ENCODE measurements at places on chromosomes 1 and 21.
A peak's percentile ranks its signal among the peaks of the same experiment; 100 is the strongest.

- H3K4me1 ChIP-seq: peaks cover 8% of the 10 kb centered on the region
- H3K4me3 ChIP-seq: peak overlapping the region; percentile 55
- H3K27ac ChIP-seq: no peak overlapping the region
- H3K27me3 ChIP-seq: no peaks in the 10 kb centered on the region
- no peaks in the 10 kb centered on the region for H3K36me3 ChIP-seq
- DNase-seq: no peak
These were observed 749 bp upstream of the EFHD2 start for GRCh38 chr1:15408890-15409387.

- H3K36me3 ChIP-seq: no peaks in the 10 kb centered on the region
- peak overlapping the region; percentile 89 for H3K27ac ChIP-seq
These were observed 513 bp downstream of the GTF2B start for GRCh38 chr1:88890791-88891317.

DNA sequence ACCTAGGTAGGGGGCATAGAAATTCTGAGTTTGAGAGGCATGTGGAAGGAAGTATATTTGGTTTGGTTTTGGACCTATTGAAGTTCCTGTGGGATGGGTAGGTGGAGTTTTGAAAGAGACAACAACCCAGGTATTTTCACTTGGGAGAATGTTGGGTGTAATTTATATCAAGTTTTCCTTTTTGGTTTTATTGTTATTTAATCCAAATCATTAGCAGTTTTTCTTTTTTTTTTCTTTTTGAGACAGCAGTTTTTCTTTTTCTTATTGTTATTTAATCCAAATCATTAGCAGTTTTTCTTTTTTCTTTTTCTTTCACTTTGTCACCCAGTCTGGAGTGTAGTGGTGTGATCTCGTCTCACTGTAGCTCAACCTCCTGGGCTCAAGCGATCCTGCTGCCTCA is 30.1 kb downstream of the RNF11 start:
- H3K36me3 ChIP-seq: no peaks in the 10 kb centered on the region
- no peak overlapping the region for H3K4me3 ChIP-seq
- H3K27ac ChIP-seq: no peak overlapping the region
- DNase-seq: no peak

DNA sequence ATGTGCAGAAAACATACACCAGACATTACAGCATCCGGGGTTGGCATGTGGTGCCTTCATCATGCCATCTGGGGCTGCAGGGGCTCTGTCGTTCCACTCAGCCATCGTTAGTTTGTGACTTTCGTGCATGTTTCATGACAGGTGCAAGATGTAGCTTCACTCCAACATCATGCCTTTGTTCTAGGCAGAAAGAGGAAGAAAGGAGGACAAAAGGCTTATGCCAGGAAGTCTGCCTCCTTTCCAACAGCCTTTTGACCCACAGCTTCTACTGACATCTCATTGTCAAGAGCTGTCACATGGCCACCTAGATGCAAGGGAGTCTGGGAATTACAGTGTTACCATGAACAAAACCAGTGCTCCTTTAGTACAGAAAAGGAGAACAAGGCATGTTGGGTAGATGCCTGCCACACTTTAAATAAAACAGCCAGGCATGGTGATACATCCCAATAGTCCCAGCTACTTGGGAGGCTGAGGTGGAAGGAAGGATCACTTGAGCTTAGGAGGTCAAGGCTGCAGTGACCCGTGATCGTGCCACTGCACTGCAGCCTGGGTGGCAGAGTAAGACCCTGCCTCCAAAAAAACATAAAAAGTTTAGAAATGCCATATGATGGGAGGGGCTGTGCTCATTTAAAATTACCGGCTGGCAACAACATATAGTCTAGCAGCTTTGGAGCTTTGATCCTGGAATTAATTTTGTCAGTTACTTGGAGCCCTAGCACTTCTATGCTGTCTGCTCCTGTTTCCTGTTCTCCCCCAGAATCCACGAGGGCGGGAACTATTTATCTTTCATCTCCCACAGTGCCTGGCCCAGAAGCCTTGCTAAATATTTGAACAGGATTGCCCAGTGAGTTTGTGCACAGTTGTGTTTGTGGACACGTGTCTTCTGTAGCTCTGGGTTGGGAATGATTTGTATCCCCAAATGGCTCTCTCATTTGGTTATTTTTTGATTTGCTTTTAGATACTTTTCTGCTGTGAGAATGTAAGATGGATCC is 7.4 kb downstream of the DOP1B start:
- no peak overlapping the region for H3K4me3 ChIP-seq
- peaks cover 7% of the 10 kb centered on the region for H3K4me1 ChIP-seq
- H3K36me3 ChIP-seq: no peaks in the 10 kb centered on the region
- peak; percentile 37 for DNase-seq

DNA sequence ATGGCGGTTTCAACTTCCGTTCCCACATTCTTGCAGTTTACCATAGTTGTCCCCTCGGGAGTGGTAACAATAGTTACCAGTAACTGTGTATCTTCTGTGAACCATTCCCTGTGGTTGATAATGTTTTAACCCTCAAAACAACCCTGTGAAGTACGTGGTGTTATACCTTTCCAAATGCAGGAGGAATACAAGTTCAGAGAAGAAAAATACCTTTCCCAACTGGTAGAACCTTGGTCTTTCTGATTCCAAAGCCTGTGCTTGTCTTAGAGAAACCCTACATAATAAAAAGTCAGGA is 789 bp downstream of the BTF3L4 start:
- H3K27ac ChIP-seq: peak overlapping the region; percentile 87
- H3K4me3 ChIP-seq: peak overlapping the region; percentile 95

GRCh38 chr1:25131794-25132193 is 100.5 kb downstream of the SYF2 start:
- no peak overlapping the region for H3K4me3 ChIP-seq
- no peaks in the 10 kb centered on the region for H3K27me3 ChIP-seq
- no peak for DNase-seq
- no peaks in the 10 kb centered on the region for H3K36me3 ChIP-seq
- H3K4me1 ChIP-seq: no peaks in the 10 kb centered on the region

- H3K27me3 ChIP-seq: no peaks in the 10 kb centered on the region
- H3K4me3 ChIP-seq: no peak overlapping the region
- H3K36me3 ChIP-seq: no peaks in the 10 kb centered on the region
- peak overlapping the region; percentile 72 for H3K27ac ChIP-seq
These were observed 40.6 kb upstream of the RAB4A start for GRCh38 chr1:229230140-229230892.

- H3K27me3 ChIP-seq: no peaks in the 10 kb centered on the region
- no peaks in the 10 kb centered on the region for H3K4me1 ChIP-seq
- H3K27ac ChIP-seq: no peak overlapping the region
- DNase-seq: no peak
- no peaks in the 10 kb centered on the region for H3K36me3 ChIP-seq
These were observed 54.6 kb upstream of the SIPA1L2 start for GRCh38 chr1:232684371-232685105.
